CD4-positive, alpha-beta T cell treated with Interleukin-1 beta for 1 hour (primary cell): ENCODE measurements at places on chromosomes 6 and 20.

GRCh38 chr20:15253431-15253830 lies 916.0 kb upstream of the FLRT3 start:
- no peak for DNase-seq

DNA sequence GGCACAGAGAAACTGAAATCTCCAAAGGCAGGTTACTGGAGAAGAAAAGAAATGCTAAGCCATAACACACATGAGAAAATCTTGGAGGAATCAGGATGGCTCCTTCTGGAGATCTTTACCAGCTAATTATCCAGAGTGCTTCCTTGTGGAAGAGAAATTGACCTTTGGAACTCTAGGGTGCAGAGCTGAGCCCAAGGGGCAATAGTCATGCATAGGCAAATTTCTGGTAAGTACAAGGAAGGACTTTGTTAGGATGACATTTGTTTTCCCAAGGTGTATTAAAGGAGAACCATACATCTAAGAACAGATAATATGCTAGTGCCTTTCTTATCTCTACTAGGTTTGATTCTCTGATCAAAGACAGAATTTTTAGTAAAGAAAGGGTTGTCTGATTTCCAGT lies 670.6 kb downstream of the DHX35 start:
- no peak for DNase-seq

DNA sequence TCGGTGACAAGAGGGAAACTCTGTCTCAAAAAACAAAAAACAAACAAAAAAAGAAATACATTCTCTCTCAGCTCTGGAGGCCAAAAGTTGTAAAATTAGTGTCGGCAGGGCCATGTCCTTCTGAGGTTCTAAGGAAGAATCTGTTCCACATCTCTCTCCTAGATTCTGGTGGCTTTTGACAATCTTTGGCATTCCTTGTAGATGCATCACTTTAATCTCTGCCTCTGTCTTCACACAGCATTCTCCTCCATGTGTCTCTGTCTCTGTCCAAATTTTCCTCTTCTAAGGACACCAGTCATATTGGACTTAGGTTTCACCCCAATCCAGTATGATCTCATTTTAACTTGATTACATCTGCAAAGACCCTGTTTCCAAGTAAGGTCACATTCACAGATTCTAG lies 9.1 kb downstream of the PPP2R5D start:
- DNase-seq, result no peak

- no peak for DNase-seq
These were observed 97.8 kb downstream of the BANF2 start for GRCh38 chr20:17797579-17797978.

- DNase-seq, result no peak
These were observed 350.2 kb upstream of the IMPG1 start for GRCh38 chr6:76422511-76423213.

DNA sequence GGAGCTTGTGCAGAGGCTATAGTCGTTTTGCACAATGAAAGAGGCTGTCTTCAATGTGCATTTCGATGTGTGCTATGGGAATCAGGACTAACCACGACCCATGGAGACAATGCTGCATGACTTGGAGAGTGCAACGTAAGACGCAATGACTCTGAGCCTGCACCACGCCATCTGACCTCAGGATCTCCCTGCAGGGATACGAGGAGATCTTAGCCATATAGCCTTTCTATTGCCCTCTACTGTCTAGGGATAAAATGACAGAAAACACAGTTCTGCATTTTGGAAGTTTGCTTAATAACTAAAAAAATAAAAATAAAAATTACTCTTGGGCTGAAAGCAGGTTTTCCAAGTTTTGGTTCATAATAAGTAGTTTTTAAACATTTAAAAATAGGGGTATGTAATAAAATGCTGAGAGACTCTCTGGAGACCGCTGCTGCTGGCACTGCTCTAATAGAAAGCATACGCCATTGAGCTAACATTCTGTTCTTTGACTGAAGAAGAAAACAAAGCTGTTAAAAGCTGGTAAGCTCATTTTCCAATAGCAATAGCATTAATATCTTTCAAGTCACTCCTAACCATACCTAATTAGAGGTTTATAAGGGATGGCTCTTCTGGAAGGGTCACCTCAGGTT lies 87.2 kb downstream of the PDE7B start:
- no peak for DNase-seq

- no peak for DNase-seq
These were observed 10.7 kb downstream of the AHCY start for GRCh38 chr20:34292496-34292895.

DNA sequence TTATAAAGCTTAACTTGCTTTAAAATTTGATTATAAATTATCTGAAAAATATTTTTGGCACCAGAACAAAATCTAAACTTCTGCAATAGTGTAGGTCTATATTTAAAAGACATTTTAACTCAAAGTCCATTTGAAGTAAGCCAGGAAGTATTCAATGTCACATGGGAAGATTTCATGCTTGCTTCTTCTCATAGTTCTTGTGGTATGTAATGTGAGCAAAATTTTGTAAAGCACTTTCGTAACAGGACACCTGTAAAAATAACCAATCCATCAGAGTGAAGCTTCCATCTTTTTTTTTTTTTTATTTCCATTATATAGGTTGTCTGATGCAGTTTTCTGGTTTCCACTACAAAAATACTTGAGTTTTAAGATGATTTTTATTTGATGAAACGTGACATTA lies 386.1 kb downstream of the LAMA2 start:
- DNase-seq, result no peak

GRCh38 chr6:128238225-128238624 lies 282.2 kb downstream of the PTPRK start:
- no peak for DNase-seq

DNA sequence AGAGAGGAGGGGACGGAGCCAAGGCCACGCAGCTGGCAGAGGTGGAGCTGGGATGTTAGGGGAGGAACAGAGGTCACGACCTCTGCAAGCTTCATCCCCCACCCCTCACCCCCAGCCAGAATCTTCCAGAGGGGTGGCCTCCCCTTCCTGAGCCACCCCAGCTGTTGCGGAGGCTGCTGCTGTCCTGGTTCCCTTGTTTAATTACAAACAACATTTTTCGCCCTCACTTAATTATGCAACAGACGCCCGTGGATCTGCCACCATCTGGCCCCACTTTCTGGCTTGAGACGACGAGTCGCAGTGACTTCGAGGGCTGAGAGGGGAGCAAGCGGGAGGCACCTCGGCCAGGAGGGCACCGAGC lies 153.7 kb upstream of the PTPN1 start:
- DNase-seq, result no peak

DNA sequence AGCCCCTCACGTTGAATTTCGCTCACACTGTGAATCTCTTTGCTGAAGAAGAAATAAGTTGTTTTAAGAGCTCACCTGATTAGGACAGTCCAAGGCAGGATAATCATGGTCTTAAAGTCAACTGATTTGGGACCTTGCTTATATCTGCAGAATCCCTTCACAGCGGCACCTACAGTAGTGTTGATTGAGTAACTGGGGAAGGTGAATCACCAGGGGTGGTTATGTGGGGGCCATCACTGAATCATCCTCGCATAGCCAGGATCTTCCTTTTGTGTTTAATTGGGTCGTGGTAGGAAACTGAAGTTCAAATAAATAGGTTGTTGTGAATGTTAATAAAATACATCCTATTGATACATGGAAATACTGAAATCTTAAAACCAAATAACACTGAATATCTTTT lies 20.2 kb upstream of the MICA start:
- DNase-seq, result no peak
